ENCODE measurements at places on chromosomes 5 and 9.
A peak's percentile ranks its signal among the peaks of the same experiment; 100 is the strongest.

DNA sequence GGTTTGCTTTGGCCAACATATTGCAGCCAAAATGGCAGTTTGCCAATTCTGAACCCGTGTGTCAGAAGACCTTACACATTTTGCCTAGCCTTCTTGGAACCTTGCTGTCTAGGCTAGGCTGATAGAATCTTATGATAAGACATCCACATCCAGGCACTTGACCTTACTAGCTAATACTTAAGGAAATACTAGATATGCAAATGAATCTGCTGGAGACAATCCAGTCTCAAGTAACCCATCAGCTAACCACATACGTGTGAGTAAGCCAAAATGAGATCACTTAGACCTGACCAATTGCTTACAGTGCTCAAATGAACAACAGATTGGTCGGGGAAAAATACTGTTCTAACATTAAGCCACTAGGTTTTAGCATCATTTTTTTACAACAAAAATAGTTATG, 1504.6 kb upstream of the CDH9 start:
- no peak for DNase-seq

- no peak for DNase-seq
Measured at GRCh38 chr9:14783358-14783757, 60.8 kb upstream of the CER1 start.

- peak; percentile 48 for DNase-seq
Measured at GRCh38 chr9:109086221-109086620, 33.5 kb downstream of the TMEM245 start.

GRCh38 chr5:98975223-98975622, 46.4 kb upstream of the CHD1 start:
- no peak for DNase-seq

- DNase-seq, result no peak
Measured at GRCh38 chr9:98402019-98402840, 146.8 kb upstream of the TBC1D2 start.
